ENCODE measurements at places on chromosomes 7 and 10.

DNA sequence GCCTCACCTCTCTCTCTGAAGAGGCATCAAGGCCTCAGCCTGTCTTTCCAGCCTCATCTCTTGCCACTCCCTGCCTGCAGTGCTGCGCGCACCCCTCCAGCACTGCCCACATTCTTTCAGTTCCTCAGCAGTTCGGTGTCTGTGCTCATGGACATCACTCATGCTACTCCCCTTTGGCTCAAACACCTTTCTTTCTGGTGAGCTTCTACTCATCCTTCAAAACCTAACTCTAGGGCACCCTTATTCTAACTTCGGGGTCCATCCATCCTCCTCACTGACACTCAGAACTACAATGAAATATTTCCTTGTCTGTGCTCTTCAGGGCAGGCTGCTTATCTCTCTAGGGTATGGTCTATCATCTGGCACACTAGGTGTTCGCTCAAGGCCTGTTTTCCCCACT is 169.9 kb upstream of the BMPER start:
- DNase-seq: no peak

DNA sequence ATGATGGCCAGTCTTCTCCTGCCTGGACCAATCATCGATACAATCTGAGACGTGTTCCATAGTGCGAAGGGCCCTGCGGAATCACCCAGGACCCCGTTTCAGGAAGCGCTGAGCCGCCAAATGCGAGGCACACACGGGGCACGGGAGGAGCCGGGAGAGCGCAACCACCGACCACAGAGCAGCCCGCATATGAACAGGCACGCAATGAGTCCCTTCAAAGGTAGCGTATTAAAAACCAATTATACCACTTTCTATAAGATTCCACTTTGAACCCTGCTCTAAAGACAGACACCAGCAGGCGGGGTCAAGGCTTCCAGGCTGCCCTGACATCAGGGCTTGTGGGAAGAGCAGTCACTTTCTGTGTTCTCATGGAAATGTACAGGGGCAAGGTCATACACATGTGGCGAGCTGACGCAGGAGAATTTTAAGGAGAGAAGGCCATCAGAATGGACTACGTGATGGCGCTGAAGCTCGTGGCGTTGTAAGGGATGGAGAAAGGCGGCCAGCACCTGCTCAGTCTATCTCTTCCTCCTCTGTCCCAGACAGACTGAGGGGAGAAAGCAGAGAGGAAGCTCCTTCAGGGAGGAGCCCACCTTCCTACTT is 46.2 kb downstream of the AMZ1 start:
- DNase-seq: no peak

DNA sequence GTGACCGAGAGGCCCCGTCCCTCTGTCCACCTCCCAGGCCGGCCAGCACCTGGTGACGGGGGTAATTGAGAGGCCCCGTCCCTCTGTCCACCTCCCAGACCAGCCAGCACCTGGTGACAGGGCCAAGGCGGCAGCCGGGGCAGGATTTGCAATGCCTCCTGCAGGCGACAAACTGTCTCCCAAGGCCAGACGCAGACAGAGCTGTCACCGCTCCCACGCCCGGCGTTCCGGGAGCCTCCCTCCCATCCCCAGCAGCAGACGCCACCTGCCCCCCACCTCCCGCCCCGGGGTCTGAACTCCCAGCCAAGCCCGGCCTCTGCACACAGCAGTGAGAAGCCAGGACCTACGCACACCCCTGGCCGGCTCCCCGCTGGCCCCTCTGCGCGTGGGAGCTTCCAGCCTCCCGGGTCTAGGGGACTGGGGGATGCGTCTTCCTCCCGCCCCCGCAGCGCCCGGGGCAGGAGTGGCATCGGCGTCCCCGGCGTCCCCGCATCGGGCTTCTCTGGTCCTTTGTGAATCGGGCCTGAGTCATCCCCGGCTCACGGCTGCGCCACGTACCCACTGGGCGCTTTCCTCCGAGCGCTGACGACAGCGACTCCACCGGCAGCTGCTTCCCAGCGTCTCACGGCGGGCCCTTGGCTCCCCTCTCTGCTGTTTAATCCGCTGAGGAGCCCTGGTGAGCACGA is 95.1 kb upstream of the DIP2C start:
- DNase-seq: no peak

DNA sequence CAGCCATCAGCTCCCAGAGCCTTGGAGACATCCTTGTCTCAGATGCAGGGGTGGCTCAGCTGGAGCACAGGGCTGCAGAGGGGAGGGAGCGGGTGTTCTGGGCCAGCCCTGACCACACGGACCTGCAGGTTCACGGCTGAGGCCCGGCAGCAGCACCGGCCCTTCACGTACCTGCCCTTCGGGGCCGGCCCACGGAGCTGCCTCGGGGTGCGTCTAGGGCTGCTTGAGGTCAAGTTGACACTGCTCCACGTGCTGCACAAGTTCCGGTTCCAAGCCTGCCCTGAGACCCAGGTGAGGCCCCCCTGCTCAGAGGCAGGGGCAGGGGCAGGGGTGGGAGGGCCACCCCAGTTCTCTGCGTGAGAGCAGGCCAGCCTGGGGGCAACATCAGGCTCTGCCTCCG is 45.2 kb downstream of the PARP12 start:
- no peak for DNase-seq

Measured in cortex of kidney (tissue), 1 donor.